Activated CD4-positive, alpha-beta T cell treated with anti-CD3 and anti-CD28 coated beads, Interleukin-2, amount 50 U/mL, for 1 hour (primary cell): ENCODE measurements at places on chromosomes 12 and 14.

GRCh38 chr12:122096591-122097149 lies 18.1 kb downstream of the MLXIP start:
- DNase-seq = no peak

DNA sequence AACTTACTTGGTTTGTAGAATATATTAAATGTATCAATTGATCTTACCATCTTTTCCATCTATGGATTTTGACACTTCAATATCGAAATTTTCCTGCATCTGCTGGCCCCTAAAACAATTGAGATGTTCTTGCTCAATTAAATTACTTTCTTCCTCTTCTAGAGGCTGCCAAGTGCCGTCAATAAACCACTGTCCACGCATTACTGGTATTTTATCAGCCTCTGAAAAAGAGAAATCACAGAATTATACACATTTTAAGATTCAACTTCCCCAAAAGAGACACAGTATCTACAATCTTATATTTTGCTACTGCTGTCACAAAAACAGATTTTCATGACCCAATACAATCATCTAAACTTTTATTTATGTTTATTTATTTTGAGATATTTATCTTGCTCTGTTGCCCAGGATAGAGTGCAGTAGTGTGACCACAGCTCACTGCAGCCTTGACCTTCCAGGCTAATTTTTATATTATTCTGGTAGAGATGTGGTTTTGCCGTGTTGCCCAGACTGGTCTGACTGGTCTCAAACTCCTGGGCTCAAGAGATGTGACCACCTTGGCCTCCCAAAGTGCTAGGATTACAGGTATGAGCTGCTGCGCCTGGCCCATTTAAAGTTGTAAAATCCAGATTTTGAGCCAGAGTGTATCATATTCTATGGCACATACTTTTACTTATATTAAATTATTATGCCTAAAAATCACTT lies 49.3 kb downstream of the DDHD1 start:
- no peak for DNase-seq

GRCh38 chr14:95504135-95505029 lies 12.1 kb downstream of the SYNE3 start:
- no peak for DNase-seq

DNA sequence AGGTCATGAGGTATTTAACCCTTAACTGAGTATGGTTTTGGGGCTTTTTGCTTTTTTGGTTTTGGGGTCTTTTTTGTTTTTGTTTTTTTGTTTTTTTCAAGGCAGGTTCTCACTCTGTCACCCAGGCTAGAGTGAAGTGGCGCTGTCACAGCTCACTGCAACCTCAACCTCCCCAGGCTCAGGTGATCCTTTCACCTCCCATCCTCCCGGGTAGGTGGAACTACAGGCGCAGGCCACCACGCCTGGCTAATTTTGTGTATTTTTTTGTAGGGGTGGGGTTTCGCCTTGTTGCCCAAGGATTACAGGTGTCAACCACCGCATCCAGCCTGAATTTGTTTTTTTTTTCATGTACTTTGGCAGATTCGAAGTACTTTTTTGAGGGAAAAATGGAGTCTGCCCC lies 19.9 kb downstream of the RAP1B start:
- DNase-seq = no peak

DNA sequence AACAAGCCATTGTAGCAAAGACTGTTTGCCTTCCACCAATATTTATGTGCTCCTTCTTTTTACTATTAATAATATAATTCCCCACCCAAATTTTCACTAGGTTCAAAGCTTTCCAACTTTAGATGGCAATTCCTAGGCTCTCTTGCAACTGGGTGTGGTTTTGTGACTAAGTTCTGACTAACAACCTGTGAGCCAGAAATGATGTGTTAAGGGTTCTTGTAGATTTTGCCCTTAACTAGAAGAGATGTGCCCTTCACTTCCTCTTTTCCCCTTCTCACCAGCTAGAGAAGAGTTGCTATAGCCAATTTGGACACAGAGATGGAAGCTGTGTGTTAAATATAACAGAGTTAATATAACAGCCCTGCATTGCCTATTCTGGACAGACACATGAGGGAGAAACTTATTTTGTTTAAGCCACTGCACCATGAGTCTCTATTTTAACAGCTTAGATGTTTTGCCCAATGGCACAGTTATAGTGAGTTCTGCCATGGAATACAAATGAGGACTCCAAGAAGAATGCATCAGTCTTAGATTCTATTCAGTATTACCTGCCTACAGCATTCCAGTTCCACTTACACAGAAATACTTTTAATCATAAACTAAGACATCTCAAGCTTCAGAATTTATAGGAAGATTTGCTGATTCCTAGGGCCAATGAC lies 216.2 kb downstream of the DUSP6 start:
- no peak for DNase-seq

- DNase-seq = no peak
Measured at GRCh38 chr14:79639613-79640012, 571.7 kb downstream of the DIO2 start.

DNA sequence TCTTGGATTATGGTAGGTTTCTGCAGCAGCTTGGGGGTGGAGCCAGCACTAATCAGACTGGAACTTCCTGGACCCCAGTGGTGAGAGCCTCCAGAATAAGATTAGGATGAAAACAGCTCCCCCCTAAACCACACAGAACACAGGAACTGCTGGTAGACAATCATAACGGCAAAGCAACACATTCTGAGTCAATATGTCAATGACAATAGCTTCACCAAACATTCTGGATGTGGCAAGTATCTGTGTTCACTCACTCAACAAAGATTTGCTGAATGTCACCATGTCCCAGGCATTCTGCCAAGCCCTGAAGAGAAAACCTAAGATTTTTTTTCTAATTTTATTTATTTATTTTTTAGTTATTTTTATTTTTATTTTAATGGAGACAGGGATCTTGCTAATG lies 65.2 kb downstream of the LRRC74A start:
- DNase-seq = no peak

DNA sequence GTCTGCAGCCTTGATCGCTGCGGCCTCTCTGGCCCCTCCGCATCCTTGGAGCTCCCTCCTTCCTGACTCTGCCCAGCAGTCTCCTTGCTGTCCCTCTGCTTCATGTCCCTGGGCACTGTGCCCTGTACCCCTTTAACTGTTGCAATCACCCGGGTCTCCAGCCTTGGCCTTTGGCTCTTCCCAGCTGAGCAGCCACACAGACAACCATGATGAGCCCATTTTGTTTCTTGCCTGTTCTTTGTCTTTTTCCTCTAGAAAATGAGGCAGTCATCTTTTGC lies 40.6 kb upstream of the MEG3 start:
- no peak for DNase-seq

- DNase-seq = no peak
Measured at GRCh38 chr14:98270201-98270600, 1001.8 kb downstream of the BCL11B start.

GRCh38 chr12:21296751-21297406 lies 37.8 kb downstream of the SLCO1A2 start:
- DNase-seq = no peak

GRCh38 chr12:108097160-108097911 lies 31.8 kb upstream of the WSCD2 start:
- no peak for DNase-seq

DNA sequence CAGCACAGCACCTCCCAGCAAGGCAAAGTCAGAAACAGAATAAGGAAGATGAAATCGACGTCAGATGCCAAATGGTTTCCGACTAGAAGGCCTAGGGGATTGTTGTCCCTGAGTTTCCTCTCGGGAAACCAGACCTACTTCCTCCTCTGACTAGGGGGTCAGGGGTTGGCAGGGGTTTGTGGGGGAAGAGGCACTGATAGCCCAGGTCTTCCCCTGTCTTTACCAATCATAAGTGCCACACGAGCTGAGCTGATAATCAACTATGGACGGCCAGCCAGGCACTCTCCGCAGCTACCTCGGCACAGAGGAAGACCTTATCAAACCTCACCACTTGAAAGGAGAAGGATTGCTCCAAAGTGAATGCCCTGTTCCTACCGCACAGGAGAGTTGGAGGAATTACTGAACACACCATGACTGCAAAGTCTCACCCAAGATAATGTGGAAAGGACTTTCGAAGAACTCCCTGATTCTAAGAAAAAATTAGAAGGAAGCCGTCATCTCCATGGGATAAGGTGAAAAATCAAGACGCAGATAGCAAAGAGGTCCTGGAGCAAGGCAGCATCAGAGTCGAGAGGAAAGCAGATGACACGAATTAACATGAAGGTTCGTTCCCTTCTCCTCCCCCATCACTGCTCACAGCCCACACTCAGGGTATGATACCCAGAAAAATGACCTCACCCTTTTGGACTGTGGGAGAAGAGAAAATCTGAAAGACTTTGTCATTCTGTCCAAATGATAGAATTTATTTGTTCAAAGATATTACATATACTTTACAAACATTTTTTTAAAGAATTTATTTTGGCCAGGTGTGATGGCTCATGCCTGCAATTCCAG lies 77.7 kb upstream of the MED13L start:
- no peak for DNase-seq
